Testis (tissue), 5 donors: ENCODE measurements at places on chromosomes 4 and X. TPM values are rescaled to one million over a fixed set of nuclear protein-coding genes. Genes with fewer than 3 reads are reported as not detected.

DNA sequence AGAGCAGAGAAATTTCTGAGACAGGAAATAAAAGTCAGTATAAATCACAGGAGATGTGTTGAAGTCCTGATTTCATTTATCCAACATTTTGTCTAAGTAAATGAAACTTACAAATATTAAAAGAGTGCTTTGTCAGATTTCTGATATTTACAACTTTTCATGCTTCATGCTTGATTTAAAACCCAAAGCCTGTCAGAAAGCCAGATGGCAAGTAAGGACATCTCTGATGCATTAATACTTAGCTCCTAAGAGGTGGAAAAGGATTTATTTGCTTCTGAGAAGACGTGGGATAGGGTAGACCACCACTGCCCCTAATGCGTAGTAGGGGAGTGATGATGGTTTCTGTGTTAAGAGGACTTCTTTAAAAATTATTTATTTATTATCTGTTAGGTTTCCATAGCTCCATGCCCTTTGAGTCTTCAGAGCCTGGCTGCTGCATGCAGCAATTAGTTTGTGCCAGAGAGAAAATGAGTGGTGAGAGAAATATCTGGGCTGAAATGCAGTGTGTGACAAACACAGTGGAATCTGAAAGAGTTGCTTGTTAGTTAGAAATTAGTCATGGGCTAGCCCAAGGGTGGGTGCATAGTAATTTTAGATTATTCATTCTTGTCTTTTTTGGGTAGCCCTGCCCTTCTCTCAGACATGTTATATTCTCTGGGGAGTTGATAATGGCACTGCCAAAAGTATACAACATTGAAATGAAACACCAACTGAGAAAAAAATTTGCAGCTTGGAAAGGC, 333.8 kb downstream of the C4orf33 start:
- H3K4me3 ChIP-seq: no peak overlapping the region
- H3K27me3 ChIP-seq: no peaks in the 10 kb centered on the region
- no peak for DNase-seq
- no peaks in the 10 kb centered on the region for H3K36me3 ChIP-seq
- H3K27ac ChIP-seq: no peak overlapping the region

Gene ATP1B4
- 0.08 TPM for total RNA-seq

Gene ZCCHC18
- total RNA-seq: 17.2 TPM

Gene CPE
- 324 TPM for total RNA-seq
